ENCODE measurements at places on chromosomes 3 and 15.

- DNase-seq, result no peak
These were observed 102.0 kb upstream of the GADL1 start for GRCh38 chr3:30996467-30996866.

DNA sequence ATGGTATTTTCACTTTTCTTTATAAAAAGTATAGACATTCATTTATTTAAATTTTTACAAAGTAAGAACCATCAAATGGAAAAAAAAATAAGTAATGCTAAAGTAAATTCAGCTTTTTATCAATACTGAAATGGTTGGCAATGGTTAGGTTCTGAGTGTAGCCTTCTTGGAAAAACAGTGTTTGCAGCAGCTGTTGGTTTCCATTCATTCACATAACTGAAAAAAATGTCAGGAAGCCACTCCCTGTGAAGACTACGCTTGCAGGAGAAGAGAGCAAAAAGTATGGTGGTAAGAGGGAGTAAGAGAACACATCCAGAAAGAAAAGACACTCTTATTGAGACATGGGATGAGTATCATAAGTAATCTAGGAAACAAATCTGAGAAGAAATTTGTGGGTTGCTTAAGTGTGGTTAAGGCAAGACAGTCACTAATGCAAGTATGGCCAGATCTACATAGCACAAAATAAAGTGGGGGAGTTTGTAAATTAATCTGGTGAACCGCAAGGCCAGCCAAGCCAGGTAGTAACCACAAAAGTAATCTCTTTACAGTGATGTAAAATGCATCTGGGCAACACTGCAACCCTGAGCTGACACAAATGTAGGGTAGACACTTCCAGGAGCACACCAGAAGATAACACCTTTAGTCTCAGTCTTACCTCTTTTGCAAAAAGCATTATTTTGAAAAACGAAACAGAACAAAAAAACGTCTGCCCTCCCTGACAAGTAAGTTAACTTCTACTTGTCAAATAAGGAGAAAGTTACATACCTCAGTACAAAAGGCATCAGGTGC is 133.7 kb downstream of the IGSF11 start:
- DNase-seq, result no peak

GRCh38 chr15:55829826-55830225 is 86.9 kb upstream of the PRTG start:
- DNase-seq, result no peak

DNA sequence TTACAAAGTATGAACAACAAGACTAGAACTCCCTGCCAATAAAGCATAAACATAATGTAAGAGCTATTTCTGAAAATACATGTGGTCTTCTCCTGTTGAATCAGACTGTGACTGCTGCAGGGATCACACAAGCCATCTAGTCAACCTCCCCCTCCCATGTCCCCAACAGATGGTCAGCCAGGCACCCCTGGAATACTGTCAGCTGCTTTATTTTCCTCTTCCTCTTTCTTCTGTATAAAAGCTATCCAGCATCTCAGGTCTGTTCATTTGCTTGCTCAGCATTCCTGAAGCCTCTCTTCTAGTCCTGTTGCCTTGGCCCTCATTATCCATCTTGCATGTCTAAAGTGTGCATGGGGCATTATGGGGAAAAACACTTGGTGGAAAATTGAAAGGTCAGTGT is 6.5 kb upstream of the MINDY4B start:
- no peak for DNase-seq

- DNase-seq, result no peak
These were observed 227.8 kb downstream of the OCA2 start for GRCh38 chr15:27871078-27871901.

DNA sequence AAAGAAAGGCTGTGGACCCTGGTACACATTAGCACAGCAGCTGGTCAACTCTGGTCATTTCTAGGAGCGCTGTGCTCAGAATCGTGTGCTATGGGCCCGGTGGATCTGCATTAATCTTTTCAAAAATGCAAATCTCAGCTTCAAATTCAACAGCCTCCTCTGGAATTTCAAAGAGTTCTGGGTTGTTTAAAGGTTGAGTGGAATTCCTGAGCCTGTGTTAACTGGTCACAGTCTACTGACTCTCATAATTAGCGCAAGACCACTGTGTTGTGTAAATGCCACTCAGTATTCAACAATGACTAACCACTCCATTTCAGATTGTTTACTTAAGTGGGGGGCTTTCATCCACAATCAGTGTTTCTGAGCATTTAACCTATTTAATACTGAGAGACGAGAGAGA is 2.7 kb upstream of the ARNT2 start:
- no peak for DNase-seq

- no peak for DNase-seq
These were observed 21.8 kb upstream of the PFN2 start for GRCh38 chr3:149992416-149993058.

DNA sequence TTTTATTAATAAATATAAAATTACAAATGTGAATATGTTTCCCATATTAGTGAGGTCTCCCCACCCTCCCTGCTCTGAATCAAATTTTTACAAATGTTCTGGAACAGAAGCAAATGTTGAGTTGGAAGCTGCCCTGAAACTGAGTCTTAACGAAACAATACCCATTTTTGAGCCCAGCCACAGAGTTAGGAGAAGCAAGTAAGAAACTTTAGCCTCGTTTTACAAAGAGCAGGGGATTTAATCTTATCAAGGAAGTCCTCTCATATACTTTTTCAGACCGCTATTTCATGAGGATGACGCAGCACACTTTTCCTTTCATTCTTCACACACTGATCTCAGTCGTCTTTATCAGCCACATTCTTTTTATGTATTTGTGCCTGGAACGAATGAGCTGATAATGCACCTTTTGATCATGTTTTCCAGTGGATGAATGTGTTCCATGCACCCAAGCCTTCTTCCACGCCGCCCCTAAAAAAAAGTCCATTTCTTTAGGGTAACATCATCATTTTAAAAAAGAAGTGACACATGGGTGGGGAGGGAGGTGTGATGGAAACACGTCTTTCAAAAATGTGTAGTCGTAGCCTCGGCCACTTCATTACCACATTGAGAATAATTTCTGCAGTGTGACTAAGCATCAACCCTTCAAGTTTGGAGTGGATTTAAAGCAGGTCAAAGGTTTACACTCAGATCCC is 48.1 kb downstream of the SETMAR start:
- DNase-seq, result no peak

DNA sequence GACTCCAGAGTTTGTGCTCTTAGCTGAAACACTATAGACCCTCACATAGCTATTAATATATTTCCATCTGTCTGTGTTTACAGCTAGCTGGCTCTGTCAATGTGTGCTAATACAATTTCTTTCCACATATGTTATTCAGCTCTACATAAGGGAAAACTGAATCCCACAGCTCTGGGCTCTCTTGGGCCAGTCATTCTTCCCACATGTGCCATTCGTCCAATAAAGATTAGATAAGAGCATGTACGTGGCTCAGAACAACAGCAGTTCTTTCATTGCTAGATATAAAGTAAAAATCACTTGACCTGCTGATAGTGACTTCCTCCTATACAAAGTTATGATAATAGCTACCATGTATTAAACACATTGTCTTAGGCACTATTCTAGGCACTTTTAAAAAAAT is 2.8 kb upstream of the ILDR1 start:
- DNase-seq, result no peak

DNA sequence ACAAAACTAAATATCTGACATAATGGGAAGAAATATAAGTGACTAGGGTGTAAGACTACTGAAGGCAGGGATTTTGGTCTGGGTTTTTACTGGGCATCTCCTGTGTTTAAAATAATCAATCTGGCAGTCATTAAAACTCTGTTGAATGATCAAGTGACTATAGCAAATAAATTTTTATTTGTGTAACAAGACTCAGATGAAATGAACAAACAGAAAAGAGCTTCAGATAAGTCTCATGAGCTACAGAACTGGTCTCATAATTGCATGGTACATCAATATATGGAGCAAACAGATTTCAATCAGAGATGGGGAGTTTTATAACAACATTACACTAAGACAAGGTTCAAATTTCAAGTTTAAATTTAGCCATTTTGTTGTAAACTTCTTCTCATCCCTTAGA is 372.5 kb downstream of the PLCL2 start:
- DNase-seq, result no peak

DNA sequence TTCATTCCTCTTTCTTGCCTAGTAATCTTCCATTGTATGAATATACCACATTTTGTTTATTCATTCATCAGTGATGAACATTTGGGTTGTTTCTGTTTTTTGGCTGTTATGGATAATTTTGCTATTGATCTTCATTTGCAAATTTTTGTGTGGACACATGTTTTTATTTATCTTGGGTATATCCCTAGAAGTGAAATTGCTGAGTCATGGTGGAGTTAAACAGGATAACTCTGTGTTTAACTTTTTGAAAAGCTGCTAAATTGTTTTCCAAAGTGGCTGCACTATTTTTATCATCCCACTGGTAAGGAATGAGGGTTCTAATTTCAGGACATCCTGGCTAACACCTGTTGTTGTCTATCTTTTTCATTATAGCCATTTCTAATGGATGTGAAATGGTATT is 74.6 kb upstream of the ARL6 start:
- DNase-seq, result no peak

DNA sequence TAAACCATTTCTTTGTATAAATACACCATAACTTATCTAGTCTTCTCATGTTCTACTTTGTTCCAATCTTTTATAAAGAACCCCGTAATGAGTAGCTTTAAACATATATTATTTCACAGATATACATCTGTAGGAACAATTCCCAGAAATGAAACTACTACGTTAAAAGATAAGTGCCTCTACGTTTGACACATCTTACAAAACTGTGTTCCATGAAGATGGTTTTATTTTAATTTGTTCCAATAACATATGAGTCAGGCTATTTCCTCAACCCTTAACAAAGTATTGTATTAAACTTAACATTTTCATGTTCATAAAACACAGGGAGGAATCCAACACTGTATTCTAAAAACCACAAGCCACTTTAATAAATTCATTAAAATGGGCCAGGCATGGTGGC is 52.9 kb downstream of the TRPM7 start:
- no peak for DNase-seq

DNA sequence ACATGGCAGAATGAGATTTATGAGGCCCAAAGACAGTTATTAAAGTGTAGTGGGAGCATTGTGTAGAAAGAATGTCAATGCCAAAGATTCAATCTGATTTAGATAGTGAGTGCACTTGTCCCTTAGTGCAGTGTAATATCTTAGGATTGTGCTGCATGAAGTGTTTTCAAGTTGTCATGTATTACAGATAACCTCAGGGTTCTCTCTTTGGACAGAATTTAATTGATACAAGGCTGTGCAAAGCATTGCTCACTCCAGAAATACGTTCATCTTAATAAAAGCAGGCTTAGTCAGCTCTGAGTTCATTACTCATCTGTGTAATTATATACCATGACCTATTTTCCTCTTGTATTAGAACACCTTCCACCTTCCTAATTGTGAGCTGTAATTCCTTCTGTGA is 16.0 kb upstream of the GPR171 start:
- peak; percentile 88 for DNase-seq

- DNase-seq, result no peak
These were observed 17.8 kb upstream of the AKAP13 start for GRCh38 chr15:85362436-85363081.

DNA sequence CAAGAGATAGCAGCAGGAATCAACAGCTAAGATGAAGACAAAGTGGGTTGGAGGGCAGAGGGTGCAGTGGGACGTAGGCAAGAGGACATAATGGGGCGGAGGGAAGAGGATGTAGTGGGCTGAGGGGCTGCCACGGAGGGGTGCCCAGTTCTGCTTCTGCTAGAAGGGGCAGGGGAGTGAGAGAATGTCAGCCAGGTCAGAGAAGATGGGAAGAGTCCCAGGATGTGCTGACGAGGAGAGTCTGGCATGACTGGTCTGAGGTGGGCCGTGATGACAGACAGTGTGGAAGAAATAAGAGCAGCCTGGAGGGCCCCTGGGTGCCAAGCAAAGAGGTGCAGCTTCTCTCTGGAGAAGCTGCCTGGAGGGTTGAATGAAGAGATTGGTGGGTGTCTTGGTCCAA is 4.0 kb downstream of the SPSB4 start:
- no peak for DNase-seq

DNA sequence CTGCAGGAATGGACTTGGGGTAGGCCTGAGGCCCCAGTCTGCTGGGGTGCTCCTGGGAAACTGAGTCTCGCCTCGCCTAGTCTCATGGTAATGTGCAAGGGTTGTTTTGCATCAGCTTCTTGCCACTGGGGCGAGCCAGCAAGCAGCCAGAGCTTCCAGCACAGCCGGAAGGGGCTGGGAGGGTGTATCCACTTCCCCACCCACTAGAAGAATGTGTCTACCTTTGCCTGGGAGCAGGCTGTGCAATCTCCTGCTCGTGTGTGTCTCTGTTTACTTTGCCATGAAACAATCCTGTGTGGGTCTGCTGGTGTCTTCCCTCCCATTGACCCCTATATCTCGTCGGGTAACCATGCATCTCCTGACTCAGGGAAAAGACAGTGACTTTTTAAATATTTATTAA is 21.8 kb upstream of the ERICH6 start:
- no peak for DNase-seq

DNA sequence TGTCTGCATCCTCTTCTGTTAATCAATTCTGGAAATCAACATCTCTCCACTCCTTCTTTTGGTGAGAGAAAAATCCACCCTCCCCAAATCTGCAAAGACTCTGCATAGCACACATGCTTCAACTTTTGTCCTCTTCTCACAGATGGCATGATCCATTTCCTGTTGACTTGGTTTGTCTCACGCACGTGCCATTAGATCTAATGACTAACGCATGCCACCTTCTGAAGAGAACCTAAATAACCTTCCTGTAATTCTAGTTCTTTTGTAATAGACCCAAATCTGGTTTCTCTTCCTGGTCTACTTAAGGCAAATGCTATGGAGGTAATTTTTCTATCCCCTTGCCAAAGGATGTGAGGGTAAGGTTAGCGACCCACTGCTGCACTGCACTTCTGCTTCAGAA is 51.0 kb upstream of the ATOSA start:
- peak; percentile 31 for DNase-seq

GRCh38 chr15:67118808-67119207 is 53.4 kb downstream of the SMAD3 start:
- DNase-seq, result no peak

- peak; percentile 33 for DNase-seq
These were observed 29.0 kb downstream of the KY start for GRCh38 chr3:134621854-134622253.

DNA sequence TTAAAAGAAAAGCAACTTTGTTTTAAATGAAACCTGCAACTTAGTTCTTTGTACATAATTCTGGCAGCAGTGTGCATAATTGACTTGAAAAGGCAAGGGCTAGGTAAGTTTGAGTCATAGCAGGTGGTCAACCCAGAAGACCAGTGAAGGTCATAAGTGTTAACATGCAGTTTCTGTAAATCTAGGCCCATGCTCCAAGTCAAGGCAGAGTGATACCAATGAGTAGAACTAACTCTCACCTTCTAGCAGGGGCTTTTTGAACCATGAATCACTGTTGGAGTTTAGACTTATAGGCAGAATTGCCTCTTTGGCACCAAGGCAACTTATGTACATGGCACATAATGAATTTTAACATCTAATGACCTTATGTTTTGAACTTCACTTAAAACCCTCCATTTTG is 29.5 kb upstream of the IL20RB start:
- DNase-seq, result no peak

DNA sequence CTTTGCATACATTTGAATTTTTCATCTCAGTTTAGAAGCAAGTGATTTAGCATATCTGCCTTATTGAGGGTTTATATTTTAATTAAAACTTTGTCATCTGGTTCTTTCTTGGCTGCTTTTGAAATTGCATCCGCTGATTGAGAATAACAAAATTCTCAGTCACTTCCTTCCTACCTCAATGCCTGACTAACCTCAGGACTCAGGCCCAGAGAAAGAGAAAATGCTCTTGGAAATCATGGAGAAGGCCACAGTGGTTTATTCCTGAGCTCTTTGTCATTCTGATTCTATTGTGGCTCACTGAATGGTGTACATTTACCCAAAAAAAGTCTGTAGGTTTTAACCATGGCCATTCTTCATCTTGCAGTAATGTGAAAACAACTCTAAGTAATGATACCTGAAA is 533.9 kb downstream of the TBL1XR1 start:
- DNase-seq, result peak; percentile 54

Data from fibroblast of upper back skin (primary cell).